ENCODE measurements at places on chromosomes 11 and 22. TPM values are rescaled to one million over a fixed set of nuclear protein-coding genes. Genes with fewer than 3 reads are reported as not detected.

DNA sequence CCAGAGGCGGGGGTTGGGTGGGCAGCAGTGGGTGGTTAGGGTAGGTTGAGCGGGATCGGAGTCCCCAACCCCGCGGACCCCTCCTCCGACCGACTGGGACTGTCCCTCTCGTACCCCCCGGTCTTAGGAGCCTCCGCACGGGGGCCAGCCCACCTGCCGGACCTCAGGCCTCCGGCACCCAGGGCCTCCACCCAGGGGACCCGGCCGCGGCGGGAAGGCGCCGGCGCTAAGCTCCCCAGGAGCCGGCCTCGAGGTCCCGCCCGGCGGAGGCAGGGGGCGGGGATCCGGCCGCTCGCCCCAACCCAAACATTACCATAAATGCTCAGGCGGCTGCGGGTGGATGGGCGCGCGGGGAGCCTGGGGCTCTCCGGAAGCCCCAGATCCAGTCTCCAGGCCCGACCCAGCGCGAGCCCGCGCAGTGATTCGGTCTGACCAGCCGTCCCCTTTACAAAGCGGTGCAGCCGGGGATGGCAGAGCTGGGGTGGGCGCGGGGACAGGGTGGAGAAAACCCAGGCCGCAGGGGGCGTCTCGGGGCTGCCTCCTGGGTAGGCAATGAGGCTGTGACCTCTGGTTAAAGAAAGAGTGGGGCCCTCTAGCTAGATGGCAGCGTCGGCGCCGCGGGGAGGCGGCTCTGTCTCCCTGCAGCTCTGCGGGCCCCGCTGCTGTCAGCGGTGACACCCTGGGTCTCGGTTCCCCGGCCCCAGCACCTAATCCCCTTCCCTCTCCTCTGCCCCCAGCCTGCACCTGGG, 4.0 kb upstream of the MCAM start:
- no peaks in the 10 kb centered on the region for H3K36me3 ChIP-seq
- H3K27ac ChIP-seq: no peak overlapping the region
- peaks cover 59% of the 10 kb centered on the region for H3K27me3 ChIP-seq

- peak overlapping the region; percentile 71 for H3K4me3 ChIP-seq
- H3K27ac ChIP-seq: peak overlapping the region; percentile 91
- peaks cover 46% of the 10 kb centered on the region for H3K4me1 ChIP-seq
- peaks cover 16% of the 10 kb centered on the region for H3K36me3 ChIP-seq
- peak; percentile 88 for DNase-seq
These were observed 1.4 kb downstream of the PNPLA2 start for GRCh38 chr11:819943-820649.

GRCh38 chr11:36073411-36074203, 129.7 kb downstream of the LDLRAD3 start:
- H3K27ac ChIP-seq: no peak overlapping the region
- H3K27me3 ChIP-seq: no peaks in the 10 kb centered on the region
- no peak overlapping the region for H3K4me3 ChIP-seq
- no peaks in the 10 kb centered on the region for H3K4me1 ChIP-seq
- no peak for DNase-seq

Gene ARHGAP8
- polyA plus RNA-seq: not detected

Gene CALCA
- not detected for polyA plus RNA-seq

Gene OR51E2
- not detected for polyA plus RNA-seq

Gene VSTM5
- not detected for polyA plus RNA-seq

All from CD14-positive monocyte (primary cell).